Natural killer cell treated with Interleukin-12 subunit alpha and Interleukin-12 subunit beta and Interleukin-15 and Interleukin-18, amount 100 ng/mL, for 72 hours (primary cell): ENCODE measurements at places on chromosomes 6 and 20. TPM values are rescaled to one million over a fixed set of nuclear protein-coding genes. Genes with fewer than 3 reads are reported as not detected.

- DNase-seq, result no peak
These were observed 97.1 kb upstream of the PTPN1 start for GRCh38 chr20:50413088-50413500.

- DNase-seq, result no peak
These were observed 35.8 kb downstream of the RREB1 start for GRCh38 chr6:7143476-7143974.

The C20orf202 gene
- 0.40 TPM for total RNA-seq

DNA sequence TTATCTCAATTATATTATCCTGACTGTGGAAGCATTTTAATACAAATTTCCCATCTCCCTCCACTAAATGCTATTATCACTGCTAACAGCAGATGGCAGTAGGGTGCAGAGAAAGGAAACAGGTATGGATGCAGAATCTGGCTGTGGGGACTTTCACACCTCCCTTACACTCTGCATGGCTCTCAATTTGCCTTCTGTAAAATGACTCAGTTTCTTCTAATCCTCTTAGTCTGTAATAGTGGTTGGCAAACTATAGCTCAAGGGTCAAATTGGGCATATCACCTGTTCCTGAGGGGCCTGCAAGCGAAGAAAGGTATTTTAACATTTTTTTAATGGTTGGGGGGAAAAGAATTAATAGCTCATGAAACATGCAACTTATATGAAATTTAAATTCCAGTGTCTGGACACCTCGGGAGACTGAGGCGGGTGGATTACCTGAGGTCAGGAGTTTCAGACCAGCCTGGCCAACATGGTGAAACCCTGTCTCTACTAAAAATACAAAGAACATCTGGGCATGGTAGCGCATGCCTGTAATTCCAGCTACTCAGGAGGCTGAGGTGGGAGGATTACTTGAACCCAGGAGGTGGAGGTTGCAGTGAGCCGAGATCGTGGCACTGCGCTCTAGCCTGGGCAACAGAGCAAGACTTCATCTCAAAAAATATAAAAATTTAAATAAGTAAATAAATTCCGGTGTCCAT is 83.5 kb downstream of the ZMYND8 start:
- peak; percentile 71 for DNase-seq

GRCh38 chr20:51650685-51651134 is 108.2 kb upstream of the NFATC2 start:
- no peak for DNase-seq

- DNase-seq, result peak; percentile 16
These were observed 39.2 kb downstream of the FRMD1 start for GRCh38 chr6:168039849-168040248.

GRCh38 chr20:64238851-64239387 is 16.6 kb upstream of the PCMTD2 start:
- peak; percentile 22 for DNase-seq

DNA sequence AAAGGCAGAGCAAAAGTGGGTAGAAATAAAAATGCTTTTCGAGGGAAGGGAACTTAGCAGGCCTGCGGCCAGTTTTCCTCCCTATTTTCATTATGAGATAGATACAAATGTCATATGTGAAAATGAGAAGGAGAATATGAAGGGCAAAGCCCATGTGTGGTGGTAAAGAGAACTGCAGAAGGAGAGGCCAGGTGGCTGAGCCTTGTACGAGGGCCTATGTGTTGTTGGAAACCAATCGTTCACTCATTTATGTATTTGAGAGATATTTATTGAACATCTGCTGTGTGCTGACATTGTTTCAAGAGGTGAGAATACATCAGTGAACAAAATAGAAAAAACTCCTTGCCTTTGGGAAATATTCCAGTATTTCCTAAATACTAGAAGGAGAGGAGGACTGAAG is 147.7 kb downstream of the SH3BGRL2 start:
- no peak for DNase-seq

The GNAS-AS1 gene
- total RNA-seq, result 4.7 TPM

DNA sequence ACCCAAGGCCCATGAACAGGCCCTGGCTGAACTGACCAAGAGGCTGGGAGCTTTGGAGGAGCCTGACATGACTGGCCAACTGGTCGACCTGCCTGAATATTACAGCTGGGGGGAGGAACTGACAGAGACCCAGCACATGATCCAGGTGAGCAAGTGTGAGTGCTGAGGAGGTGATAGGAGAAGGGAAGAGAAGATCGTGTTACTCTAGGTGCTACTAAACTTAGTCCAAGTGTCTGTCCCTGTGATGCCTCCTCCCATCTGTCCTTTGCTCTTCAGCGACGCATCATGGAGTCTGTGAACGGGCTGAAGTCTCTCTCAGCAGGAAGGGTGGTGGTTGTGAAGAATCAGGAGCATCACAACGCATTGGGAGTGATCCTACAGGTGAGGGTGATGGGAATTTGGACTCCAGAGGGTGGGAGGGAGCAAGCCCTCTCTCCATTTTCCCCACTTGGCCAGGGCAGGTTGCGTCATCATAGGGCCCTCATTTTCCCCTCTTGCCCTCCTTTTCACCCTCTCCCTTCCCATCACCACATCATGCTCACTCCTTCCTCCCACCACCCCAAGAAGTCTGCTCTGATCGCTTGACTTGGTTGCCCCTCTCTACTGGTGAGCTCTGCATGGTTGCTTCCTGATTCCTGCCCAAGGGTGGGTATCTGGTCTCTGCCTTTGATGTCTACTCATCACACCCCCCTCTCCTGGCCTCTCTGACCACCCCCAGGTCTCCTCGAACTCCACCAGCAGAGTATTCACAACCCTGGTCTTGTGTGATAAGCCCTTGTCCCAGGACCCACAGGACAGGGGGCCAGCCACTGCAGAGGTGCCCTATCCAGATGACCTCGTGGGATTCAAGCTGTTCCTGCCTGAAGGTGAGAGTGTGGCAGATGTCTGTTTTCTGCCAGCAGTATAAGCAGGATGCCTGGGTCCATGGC is 4.7 kb downstream of the DXO start:
- no peak for DNase-seq

DNA sequence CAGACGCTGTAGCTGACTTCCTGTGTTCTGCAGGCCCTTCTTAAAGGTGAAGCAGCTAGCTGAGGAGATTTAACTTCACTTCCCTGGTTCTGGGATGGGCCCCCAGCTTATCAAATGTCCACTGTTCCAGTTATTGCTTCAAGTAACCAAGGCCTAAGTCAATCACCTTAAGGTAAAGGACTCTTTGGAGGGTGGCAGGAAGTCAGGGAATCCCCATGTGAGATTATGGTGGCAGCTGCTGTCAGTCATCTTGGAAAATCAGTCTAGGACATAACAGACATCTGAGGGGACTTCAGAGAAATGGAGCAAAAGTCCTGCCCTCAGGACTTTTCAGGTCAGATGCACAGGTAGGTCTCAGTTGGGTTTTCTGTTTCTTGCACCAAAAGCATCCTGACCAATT is 3.8 kb downstream of the ELOVL5 start:
- DNase-seq, result no peak

The OR2H1 gene
- not detected for total RNA-seq

GRCh38 chr6:85422996-85423395 is 26.9 kb upstream of the NT5E start:
- DNase-seq, result no peak

GRCh38 chr6:7725849-7726415 is at the start of gene BMP6:
Gene BMP6, plus strand, starts transcription at chr6:7726099. Its CDS starts 857 bp downstream, at chr6:7726956.
- DNase-seq, result peak; percentile 68

The OOEP gene
- not detected for total RNA-seq

- no peak for DNase-seq
These were observed 85.7 kb downstream of the CDH22 start for GRCh38 chr20:46222521-46223007.

- no peak for DNase-seq
These were observed 197.5 kb downstream of the ISM1 start for GRCh38 chr20:13418263-13419229.

DNA sequence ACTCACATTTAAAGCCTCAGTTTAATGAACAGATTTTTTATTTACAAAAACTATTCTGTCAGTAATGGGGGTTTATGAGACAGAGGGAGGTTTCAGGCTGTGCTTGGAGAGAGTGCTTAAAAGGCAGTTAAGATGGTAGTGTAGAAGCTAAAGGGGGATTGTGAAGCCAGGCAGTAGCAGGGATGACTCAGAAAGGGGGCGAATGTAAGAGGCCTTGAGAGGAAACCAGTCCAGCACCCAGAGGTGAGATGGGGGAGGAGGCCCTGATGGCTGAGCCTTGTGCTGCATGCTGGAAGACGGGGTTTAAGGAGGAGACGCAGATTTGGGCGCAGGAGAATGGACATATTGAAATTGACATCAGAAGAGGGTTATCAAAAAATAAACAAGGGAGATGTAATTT is 6.6 kb upstream of the SERPINB9 start:
- DNase-seq, result peak; percentile 76

The NEDD9 gene
- total RNA-seq, result 81.3 TPM

The FOXQ1 gene
- not detected for total RNA-seq

The OSBPL2 gene
- total RNA-seq, result 38.7 TPM

The KCNG1 gene
- not detected for total RNA-seq

The SLC22A23 gene
- 0.14 TPM for total RNA-seq

DNA sequence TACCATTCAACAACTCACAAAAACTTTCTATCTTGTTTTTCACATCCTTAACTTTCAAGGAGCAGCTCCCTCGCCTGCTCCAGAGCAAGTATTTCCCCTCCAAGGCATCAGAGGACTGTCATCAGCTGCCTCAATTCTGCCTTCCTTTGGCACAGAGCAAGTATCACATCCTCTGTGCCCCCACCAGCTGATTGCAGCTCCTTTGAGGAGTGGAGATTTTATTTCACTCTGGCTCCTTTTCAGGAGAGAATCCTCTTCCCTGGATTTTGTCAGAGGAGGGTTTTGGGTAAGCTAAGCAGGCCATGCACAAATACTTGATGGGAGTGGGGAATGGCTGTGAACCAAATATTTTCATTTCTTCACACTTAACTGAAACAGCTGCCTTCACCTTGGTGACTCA is 610.5 kb upstream of the FLRT3 start:
- DNase-seq, result no peak

DNA sequence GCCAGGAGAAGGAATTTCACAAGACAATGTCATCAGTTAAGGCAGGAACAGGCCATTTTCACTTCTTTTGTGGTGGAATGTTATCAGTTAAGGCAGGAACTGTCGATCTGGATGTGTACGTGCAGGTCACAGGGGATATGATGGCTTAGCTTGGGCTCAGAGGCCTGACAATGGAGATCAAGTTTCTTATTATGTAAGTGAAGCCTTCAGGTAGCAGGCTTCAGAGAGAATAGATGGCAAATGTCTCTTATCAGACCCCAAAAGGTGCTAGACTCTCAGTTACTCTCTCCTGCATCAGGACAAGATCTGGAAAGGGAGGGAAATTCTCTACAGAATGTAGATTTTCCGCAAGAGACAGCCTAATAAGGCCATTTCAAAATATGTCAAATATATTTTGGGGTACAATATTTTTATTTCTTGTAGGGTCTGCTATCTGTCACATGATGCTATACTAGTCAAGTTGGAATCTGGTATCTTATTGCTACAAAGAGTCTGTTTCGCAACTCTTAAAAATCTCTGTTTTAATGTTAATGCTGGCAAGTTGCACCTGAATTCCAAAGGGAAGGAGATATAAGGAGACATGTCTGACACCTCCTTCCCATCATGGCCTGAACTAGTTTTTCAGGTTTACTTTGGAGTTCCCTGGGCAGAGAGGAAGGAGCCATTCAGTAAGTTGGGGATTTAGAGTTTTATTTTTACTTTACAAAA is 48.8 kb downstream of the TRDN start:
- DNase-seq, result no peak

DNA sequence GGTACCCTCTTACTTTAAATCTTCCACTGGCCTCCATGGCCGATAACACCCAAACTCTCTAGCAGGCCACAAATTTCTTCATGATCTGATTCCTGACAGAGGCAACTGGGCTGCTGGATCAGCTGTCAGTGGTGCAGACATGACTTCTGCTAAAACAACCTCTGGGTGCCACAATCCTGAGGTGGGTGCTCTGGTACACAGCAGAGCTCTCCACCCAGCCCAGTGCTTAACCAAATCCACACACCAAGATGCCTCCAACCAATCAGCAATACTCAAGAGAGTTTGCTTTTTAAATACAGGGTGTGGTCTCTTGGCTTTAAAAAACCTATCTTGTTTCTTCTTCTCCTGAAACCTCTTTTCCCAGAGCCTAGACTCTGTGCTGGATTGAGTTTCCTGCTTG is 126.6 kb upstream of the SPACA1 start:
- no peak for DNase-seq

- no peak for DNase-seq
These were observed 27.0 kb upstream of the SLC22A2 start for GRCh38 chr6:160285541-160286105.

DNA sequence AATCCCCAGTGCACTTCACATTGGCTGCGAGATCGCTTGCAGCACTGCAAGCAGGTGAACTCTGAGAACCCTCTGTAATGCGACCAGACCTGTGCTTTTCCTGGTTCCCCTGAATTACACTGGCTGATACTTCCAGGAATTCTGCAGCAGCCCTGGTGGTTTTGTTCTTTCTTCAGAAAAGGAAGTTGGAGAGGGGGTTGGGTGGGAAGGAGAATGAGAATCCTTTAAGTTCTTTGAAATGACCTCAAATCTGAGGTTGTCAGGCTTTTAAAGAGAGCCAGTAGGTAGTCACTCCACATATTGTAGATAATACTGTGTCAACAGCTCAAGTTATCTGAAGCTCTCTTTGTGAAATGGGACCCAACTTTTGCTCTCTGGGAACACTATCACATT is 62.4 kb downstream of the GCNT2 start:
- DNase-seq, result no peak

DNA sequence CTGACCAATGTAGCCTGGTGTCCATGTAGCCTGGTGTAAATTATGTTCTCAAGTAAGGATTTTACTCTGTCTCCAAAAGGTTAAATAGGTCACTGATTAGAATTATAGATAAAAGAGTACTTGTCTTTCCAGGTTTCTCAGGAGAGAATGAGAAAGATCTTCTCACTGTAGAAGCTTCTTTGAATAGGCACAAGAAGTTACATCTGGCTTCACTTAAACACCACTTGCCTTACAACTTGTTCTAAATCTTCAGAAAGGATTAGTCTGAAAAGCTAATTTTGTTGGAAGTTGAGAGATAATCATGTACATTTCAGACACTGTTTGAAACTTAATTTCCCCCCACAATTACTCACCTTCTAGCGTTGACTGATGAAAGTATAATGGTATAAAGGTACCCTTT is 275.3 kb downstream of the FARS2 start:
- DNase-seq, result no peak

GRCh38 chr6:96947055-96947454 is 22.5 kb downstream of the KLHL32 start:
- DNase-seq, result no peak

The CALHM5 gene
- not detected for total RNA-seq

The NNAT gene
- 0.71 TPM for total RNA-seq

The TMEM14A gene
- 9.4 TPM for total RNA-seq

DNA sequence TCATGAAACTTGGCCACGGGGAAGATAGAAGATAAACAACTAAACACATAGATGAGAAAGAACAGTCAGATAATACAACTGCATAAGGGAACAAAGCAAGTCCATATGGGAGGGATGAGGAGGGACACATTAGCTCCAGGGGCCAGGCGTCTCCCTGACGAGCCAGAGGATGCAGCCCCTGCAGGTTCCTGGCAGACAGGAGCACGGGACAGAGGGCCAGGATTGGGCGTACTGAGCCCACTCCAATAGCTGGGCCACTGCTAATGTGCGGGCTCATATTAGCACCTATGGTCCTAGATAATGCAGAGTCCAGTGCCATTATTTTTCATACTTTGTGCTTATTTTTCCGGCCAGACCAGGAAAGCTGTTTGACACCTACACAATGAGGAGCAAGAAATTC is 182.9 kb downstream of the ANKRD60 start:
- DNase-seq, result no peak
